Bone marrow (tissue), 2 donors: ENCODE measurements at places on chromosomes 4 and X.

DNA sequence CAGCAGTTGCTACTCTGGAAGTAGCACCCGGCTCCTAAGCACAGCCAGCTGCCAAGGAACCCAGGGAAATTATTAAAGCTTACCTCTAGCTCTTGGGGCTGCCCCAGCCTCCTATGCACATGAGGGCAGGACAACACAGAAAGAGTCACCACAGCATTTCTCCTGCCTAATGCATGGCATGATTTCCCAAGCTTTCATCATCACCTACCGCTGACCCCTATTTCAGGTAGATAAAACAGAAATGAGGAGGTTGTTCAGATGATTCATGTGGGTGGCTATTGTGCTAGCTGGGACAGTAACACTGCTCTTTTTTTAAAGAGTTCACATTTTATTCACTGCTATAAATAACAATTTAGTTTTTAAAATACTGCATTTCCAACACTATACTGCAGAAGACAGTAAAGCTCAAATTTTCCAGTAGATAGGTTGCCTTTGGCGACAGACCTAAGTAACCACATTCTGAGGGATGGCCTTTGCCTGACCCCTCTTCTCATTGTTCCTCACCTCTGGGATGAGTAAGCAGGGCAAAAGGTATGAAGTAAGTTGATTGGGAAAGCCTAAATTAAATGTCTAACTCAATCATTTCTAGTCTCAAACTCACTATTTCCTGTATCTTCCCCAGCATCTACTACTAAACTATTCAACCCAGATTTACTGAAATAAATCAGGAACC lies 16.7 kb downstream of the CASK start:
- DNase-seq = no peak

DNA sequence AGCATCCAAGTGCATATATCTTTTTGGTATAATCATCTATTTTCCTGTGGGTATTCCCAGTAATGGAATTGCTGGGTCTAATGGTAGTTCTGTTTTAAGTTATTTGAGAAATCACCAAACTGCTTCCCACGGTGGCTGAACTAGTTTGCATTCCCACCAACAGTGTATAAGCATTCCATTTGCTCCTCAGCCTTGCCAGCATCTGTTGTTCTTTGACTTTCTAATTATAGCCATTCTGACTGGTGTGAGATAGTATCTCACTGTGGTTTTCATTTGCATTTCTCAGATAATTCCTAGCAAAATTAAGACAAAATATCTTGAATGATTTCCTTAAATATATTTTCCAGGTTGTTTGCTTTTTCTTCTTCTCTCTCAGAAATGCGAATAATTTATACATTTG lies 341.1 kb downstream of the GBA3 start:
- no peak for DNase-seq

DNA sequence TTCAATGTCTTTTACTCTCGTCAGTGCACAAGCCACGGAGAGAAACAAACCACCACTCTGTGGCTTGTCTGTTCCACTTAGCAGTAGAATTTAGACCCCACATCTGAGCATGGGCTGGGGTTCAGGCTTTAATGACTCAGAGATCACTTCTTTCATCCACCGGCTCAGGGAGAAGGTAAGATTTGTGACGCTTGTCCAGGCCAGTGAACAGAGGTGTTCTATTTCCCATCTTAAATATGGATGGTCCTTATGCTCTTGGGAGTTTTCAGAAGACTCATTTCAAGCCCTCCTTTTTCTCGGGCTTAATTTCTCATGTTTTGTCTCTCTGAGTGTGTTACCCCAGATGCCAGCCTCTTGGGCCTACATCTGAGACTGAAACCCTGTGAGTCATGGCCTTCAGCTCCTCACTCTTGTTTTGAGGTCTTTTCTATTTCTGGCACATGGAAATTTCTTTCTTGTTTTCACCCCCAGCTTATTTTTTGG lies 127.4 kb upstream of the SFRP2 start:
- no peak for DNase-seq

DNA sequence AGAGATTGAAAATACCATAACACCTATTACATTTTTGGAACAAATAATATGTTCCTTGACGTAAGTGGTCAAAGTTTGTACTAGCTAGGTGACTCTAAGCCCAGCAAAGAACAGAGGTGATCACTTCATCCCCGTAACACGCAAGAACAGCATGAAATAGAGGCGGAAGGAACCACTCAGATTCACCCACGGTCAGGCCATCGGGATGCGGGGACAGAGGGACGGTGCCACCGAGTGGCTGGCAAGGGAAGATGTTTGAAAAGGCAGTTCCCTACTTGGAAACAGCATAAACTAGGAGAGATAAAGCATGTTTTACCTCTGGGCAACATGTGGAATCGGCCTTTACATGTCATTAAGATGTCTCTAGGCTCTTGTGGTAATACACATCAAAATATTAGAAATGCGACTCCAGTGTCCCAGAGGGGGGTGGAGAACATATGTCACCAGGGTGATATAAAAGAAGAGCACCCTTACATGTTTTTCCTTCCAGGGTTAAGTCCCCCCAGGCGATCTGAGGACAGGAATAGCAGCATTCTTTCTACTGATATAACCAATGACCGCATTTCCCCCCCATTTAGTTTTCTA lies 84.0 kb downstream of the PHKA2 start:
- no peak for DNase-seq

DNA sequence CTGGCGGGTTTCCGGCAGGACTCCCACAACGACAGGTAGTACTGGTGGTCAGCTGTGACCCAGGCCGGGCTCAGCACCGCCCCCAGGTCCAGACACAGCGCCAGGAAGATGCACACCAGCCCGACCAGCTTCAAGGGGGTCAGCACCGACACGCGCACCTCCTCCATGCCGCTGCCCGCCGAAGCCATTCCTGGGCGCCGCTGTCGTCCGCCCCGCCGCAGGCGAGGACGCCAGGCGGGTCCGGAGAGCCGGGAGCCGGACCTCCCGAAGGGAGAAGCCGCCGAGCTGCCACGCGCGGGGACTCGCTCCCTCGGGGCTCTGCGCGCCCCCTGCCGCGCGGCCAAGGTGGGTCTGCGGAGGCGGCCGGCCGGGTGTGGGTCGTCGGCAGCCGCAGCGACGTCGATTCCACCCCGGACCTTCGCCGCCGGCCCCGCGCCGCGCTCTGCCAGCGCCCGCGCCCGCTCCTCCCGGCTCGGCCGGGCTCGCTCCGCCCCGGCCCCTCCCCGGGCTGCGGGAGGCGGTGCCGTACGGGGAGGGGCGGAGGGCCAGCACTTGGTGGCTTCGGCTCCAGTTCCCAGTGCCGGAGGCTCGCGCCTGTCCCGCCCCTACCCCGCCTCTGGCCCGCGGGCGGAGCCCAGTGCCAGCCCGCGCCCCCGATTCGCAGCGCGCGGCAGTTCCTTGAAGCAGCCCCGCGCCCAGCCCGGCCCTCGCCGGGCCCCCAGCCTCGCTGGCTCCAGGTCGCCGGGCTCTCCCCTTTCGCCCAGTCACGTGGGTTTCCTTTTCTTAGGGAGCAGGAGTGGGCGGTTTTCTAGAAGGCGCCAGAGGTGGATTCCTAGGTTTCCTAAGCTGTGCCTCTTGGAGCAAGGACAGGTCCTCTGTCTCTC lies at the start of gene TMEM47:
TMEM47 (minus strand) TSS at position 444 of the 884 bp plus-strand sequence; CDS start at position 188, 256 bp downstream.
- no peak for DNase-seq

- no peak for DNase-seq
These were observed 64.1 kb upstream of the GUCY1A1 start for GRCh38 chr4:155602351-155603140.

DNA sequence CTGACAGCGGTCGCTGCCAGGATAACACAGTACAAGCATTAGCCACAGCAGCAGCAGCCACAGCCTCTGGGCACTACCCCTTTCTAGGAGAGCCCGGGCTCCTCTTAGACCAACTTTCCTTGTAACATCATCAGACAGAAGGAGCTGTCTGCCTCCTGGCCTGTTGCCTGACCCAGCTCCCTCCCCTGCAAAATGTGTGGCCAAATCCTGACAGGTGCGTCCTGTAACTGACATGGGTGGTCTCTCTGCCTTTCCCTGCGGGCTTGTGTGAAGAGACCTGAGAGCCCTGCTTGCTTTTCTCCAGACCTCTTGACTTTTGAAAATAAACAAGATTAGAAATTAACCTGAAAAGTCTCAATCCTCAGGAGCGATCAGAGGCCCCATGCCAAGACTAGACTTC lies 824.9 kb downstream of the RAPGEF2 start:
- DNase-seq = no peak

DNA sequence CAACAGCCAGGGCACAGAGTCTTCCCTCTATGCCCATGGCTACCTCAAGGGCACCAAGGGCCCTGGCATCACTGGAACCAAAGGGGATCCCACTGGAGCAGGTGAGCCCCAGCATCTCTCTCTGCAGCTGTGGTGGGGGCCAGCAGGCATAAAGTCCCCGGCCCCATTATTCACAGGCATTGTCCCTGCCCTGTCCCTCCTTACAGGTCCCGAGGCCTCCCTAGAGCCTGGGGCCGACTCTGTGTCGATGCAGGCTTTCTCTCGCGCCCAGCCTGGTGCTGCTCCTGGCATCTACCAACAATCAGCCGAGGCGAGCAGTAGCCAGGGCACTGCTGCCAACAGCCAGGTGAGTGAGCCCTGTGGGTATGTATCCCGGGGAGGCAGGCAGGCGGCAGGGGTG lies 12.3 kb upstream of the UBA1 start:
- no peak for DNase-seq

DNA sequence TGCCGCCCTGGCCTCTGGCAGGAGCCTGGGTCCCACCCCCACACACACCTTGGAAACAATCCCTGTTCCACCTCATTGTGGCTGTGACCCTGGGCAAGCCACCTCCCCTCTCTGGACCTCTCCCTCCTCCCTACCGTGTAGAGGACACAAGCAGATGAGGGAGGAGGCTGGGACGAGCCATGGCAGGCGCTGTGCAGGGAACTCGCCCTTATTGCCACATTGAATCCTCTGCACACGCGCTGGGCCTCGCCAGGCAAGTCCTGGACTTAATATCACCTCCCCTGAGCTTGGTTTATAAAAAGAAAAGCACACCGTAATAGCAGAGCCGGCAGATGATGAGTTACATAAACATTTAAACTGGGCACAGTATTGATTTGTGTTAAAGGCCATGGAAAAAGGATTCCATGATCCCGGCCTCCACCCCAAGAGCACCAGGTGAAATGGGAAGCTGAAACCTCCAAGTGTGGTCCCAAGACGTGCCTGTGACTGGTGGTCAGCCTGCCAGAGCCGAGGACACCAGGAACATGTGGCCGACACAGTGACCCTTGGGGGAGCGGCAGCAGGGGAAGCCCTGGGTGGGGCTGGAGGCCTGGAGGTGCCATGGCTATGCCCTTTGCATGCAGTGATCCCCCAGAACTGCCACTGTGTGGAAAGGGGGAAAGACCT lies 81.1 kb downstream of the PPP2R2C start:
- DNase-seq = no peak

GRCh38 chrX:1492421-1493012 lies 39.8 kb upstream of the ASMTL start:
- no peak for DNase-seq

DNA sequence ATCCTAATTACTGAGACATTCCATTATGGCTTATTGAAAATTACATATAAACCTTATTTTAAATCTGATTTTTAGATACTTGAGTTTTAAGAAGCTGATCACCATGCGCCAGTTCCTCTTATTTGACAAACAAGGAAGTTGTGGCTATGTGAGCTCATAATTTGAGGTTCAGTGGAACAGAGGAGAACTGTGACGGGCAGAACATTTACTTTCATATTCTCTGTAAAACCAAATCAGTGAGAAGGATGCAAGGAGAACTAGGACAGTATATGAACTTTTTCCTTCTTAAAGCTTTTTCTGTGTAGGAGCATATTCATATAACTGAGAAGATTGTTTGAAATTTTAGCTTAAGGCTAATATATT lies 25.3 kb downstream of the STIM2 start:
- DNase-seq = no peak

GRCh38 chrX:10103023-10103422 lies 53.8 kb upstream of the CLCN4 start:
- DNase-seq = no peak

DNA sequence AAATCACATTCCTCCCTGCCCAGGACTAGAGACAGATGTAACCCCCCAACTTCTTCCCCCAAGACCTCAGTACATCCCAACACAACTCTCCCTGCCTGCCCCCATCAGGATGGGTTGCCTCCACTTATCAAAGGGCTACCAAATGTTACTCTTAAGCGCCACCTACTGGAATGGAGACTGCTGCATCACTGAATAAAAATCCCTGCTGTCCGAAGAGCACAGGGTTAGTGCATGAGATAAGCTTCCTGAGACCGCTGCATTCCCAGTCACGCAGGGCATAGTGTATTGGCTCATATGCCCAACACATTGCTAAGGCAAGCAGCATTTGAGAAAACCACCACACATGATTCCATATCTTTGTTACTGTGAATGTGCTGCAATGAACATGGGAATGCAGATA lies 544.5 kb downstream of the PPP4R3C start:
- no peak for DNase-seq

DNA sequence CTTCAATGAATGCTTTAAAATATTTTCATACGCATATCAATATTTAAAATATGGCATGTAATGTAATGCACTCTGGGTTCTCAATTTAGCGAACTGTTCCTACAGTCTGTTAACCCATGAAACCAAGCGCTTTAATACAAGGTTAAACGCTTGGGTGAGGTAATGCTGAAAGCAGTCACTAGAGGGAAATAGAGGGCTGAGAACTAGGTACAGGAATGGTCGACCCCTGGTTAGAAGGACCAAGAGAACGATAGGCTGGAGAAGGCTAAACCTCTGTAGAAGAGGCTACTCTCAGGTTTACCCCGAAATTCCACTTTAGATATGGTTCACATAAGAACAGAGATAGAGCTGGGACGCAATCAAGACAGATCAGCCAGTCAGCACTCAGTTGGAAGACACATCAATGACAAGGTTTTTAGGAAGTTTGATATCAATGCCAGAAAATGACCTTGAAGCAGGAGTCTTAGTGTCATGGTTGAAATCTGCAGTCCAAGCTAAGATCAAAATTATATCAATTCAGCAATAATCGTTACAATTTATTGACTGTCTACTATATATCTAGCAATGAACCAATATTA lies 26.9 kb downstream of the ARSJ start:
- peak; percentile 11 for DNase-seq

DNA sequence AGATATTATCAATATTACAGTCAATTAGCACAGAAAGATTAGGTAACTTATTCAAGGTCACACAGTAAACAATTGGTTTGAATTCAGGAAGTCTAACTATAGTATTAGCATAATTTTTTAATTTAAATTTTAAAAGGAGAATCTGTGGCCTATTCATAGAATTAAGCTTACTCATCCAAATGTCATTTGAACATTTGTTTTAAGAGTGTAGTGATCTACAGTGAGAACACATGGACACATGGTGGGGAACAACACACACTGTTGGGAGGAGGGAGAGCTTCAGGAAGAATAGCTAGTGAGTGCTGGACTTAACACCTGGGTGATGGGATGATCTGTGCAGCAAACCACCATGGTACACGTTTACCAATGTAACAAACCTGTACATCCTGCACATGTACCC lies 48.3 kb downstream of the MEPE start:
- no peak for DNase-seq

GRCh38 chr4:154082760-154083535 lies 294.1 kb upstream of the SFRP2 start:
- DNase-seq = no peak

DNA sequence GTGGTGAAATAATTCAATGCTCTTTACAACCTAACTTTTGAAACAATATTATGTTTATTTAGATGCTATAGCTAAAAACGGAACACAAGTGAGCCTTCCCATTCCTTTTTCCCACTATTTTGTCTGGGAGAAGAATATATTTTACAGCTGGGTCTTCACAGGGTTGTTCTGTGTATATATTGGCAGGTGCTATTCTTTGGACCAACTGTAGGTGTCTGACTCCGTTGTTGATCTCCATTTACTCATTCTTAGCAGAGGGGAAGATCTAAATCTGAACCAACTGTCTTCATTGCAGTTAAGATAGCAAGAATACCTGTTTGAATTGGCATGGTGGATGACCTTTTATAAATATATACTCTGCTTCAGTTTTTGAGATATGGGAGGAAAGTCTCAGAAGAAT lies 257.4 kb downstream of the CFAP299 start:
- no peak for DNase-seq
